Breast epithelium (tissue), 4 donors: ENCODE measurements at places on chromosomes 5 and 9. TPM values are rescaled to one million over a fixed set of nuclear protein-coding genes. Genes with fewer than 3 reads are reported as not detected.

OR13C9 gene
- not detected for total RNA-seq

NUTM2G gene
- not detected for total RNA-seq

BDP1 gene
- total RNA-seq = 119 TPM

FAM78A gene
- total RNA-seq = 1.6 TPM

CRHBP gene
- 2.3 TPM for total RNA-seq

ZBTB34 gene
- 12.2 TPM for total RNA-seq

OTP gene
- 0.15 TPM for total RNA-seq

PLEKHG4B gene
- total RNA-seq = 5.4 TPM

TAF11L4 gene
- not detected for total RNA-seq

NIM1K gene
- total RNA-seq = 0.29 TPM

DRD1 gene
- total RNA-seq = not detected

MAP1B gene
- 258 TPM for total RNA-seq

AGXT2 gene
- total RNA-seq = not detected

PCDHGA6 gene
- 8.3 TPM for total RNA-seq
